GM06990 (cell line): ENCODE measurements at places on chromosomes 12 and 14.

DNA sequence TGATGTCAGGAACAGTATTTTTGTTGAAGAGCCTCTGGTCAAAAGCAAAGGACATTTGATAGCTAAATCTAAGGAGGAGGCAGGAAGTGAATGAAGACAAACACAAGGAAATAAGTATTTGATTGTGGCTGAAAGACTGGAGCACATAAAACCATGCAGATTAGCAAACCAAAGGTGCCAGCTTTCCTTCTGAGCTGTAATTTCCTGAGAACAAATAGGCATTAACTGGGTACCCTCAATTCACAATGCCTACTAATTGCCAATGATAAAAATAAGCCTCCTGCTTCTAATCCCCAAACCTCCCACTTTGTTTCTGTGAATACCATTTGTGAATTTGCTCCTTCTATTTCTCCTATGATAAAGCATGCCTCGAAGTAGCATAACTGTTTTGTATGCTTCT, 1279.6 kb upstream of the USP15 start:
- DNase-seq = no peak

- DNase-seq = no peak
These were observed 18.9 kb downstream of the ABCB9 start for GRCh38 chr12:122947352-122947792.

DNA sequence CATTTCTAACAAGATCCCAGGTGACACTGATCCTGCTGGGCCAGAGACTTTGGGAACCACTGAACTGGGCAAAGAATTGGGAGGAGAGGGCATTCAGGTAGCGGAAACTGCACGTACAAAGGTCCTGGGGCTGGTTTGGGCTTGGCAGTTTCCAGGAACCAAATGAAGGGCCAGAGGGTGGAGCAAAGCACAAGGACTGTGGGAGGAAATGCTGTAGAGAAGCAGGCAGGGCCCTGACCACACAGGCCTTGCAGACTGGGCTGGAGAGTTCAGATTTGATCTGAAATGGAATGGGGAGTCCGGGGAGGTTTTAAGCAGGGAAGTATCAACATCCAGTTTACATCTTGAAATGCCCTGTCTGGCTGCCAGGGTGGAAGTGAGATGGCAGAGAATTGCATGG, 195.1 kb downstream of the PHETA1 start:
- DNase-seq = no peak

DNA sequence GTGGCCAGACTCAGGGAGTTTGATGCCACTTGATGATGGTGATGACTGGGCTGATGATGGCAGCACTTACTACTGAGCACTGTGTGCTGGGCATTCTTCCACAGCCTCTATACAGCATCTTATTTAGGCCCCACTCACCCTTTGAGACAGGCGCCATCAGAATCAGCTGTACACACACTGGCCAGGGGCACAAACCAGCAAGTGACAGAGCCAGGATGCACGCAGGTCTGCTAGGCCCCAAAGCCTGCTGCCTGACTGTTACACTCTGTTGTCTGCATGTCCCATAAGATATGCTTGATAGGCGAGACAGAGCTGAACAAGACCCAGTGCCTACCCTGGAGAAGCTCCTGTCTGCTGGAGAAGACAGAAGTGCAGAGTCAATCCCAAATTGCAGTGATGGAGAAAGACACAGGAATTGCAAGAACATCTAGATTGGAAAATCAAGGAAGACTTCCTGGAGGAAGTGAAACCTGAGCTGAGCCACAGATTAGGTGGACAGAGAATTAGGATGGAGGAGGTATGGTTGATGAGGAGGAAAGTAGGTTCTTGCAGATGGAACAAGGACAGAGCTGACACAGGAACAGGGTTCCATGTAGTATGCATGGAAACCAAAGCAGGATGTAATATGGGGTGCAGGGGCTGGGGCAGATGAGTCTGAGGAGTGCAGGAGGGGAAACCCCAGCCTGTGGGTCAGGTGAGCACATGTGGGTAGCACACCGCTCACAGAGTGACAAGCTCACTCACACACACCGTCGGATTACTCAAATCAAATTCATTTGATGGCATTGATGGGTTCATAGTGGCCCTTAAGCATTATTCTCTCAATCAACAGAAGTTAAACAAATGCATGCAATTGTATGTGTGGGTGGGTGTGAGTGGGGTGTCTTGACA, 117.3 kb downstream of the BEGAIN start:
- no peak for DNase-seq

DNA sequence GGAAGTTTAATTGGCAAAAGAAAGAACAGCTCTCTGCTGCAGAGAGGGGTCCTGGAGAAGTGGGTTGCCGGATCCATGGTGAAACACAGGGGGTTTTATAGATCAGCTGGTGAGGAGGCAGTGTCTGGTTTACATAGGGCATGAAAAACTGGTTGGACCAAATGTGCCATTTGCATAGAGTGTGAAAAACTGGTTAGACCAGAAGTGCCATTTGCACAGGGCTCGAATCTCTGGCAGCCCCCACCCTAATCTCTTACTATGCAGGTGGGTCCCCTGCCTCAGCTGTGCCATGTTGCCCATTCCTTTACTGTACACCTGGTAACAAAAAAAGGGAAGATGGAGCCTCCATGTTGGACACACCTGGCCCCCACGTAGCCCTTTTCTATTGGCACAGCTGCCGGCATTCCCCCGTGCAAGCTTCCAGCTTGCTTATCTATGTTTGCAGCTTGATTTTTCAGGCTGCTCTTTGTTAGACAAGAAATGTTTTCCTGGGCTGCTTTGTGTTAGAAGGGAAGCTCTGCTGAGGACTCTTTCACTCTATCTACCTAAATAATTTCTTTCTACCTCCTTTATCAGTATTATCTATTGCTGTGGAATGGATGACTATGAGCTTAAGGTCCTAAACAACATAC, 61.1 kb upstream of the TMEM132D start:
- DNase-seq = no peak

- no peak for DNase-seq
These were observed 45.6 kb downstream of the WSCD2 start for GRCh38 chr12:108174641-108175040.

DNA sequence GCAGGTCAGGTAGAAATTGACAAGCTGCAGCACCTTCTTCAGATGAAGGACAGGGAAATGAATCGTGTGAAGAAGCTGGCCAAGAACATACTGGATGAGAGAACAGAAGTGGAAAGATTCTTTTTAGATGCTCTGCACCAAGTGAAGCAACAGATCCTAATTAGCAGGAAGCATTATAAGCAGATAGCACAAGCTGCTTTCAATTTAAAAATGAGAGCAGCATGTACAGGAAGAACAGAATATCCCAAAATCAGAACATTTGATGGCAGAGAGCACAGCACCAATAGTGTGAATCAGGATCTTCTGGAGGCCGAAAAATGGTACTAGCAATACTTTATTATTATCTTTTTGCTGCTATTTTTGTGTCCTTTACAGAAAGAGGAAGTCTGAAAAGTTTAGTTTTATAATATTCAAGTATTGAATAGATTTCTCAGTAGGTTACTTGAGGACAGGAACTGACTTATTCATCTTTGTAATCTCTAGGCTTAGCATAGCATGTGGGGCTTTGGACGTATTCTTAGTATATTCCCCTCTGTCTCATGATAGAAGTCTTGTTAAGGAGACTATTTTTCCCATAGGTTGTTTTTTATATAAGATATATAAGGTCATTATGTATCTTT, 30.8 kb downstream of the BBOF1 start:
- peak; percentile 6 for DNase-seq

DNA sequence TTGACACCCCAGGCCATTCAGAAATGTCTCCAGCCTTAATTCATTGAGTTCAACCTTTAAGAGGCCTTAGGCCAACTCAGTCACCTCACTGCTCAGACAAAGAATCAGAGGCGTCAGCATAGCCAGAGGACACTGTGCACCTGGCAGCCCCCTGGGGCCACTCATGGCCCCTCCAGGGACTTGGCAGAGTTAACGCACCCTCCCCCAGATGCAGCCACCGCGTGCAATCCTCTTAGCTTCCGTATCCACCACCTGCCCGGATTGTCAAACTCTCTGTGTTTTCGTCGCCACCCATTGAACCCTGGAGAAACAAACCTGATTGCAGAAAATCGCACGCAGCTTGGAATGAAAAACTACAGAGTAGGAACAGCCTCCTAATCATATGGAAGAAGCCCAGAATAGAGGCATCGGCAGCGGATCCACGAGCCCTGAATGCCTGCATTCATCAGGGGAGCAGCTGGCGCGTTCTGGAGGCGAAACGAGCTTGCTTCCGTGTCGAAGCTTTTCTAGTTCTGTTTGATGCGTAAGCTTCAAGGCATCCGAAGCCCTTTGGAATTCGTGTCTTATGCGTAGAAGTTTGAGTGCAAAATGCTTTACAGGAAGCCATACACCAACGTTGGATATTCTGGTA, 22.4 kb downstream of the BRI3BP start:
- DNase-seq = no peak

DNA sequence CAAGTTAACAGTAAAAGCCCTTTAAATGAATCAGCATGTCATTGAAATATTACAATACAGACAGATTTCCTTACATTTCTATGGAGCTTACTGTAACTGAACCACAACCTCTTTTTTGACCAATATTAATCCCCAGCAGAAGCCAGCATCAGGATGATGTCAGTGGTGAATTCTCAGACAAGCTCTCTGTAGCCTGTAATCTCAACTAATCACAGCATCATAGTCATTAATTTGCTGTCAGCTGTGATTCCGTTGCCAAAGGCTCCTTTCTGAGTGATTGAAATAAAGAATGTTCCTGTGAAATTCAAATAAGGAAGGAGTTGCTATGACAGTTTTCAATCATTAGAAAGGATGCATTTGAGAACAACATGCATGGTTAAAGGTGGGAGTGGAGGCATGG, 323.1 kb downstream of the PDZRN4 start:
- DNase-seq = no peak

- peak; percentile 11 for DNase-seq
These were observed 536.3 kb upstream of the CCDC196 start for GRCh38 chr14:65949711-65950516.
